ENCODE measurements at places on chromosomes 7 and 10.

DNA sequence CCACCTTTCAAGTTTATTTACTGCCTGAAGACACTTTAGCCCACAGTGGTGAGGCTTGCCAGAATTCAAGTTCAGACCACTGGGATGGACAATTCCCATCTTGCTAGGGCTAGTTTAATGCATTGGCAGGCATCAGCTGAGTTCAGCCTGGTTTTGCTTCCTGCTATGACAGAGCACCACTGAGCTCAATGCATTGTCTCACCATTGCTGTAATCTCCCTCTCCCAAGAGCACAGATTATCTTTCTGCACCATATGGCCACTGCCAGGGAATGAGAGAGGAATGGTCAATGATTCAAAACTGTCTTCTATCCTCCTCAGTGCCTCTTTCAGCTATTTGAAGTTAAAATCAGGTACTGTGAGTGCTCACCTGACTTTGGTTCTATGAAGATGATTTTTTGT lies 160.8 kb downstream of the XPNPEP1 start:
- DNase-seq: no peak

- DNase-seq: no peak
Measured at GRCh38 chr7:69864274-69864673, 266.0 kb downstream of the AUTS2 start.

- no peak for DNase-seq
Measured at GRCh38 chr7:123876557-123877256, 31.7 kb downstream of the HYAL4 start.

GRCh38 chr7:102175423-102176170 lies 111.1 kb upstream of the SH2B2 start:
- no peak for DNase-seq

GRCh38 chr10:48473704-48474103 lies 131.2 kb downstream of the ARHGAP22 start:
- DNase-seq: no peak

GRCh38 chr10:20117471-20117870 lies 301.2 kb downstream of the PLXDC2 start:
- no peak for DNase-seq

DNA sequence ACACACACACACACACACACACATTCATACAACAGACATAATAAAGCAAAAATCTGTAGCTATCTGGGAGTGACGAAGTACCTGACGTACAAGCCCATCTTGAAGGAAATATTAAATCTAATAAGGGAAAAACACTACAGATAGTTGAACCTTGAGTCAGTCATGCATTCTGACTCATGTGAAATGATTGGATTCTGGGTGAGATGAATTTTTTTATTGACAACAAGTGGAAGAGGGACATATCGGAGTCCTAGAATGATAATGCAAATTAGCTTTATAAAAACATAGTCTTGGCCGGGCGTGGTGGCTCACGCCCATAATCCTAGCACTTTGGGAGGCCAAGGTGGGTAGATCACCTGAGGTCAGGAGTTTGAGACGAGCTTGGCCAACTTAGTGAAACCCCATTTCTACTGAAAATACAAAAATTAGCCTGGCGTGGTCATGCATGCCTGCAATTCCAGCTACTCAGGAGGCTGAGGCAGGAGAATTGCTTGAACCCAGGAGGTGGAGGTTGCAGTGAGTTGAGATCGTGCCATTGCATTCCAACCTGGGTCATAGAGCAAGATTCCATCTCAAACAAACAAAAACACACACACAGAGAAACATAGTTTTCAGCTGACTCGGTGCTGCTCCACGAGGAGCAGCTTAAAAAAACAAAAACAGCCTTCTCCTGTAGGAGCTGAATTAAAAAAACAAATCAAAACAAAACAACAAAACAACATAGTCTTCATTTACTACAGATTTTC lies 154.4 kb upstream of the MKLN1 start:
- no peak for DNase-seq

DNA sequence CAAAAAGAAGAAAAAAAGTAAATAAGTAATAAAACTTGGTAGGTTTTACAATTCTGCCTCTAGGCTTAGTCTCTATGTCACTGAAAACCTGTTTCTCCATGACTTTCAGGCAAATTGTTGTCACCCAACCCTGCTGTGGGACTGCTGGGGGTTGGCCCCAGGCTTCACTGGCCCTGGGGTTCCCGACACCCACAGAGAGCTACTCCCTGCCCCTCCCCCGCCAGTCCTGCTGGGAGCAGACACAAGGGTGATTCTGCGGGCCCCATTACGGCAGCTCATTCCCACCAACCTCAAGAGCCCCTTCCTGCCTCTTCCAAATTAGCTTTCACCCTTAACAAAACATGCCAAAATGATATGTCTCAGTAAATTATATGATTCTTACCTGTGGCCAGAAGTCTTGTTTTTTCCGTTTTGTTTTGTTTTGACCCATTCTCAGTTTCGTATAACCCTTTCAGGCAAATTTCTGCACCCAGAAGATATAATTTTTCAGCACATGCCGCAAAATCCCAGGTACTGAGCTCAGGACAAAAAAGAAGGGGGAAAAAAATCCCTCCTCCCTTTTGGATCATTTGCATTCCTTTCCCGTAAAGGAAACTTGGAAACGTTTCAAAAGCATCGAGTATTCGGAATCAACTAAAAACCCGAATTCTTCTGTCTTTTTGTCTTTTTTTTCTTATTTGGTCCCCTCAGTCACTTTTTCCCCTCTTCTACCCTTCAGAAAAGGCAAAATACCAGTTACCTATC lies 27.8 kb downstream of the CHST15 start:
- no peak for DNase-seq

DNA sequence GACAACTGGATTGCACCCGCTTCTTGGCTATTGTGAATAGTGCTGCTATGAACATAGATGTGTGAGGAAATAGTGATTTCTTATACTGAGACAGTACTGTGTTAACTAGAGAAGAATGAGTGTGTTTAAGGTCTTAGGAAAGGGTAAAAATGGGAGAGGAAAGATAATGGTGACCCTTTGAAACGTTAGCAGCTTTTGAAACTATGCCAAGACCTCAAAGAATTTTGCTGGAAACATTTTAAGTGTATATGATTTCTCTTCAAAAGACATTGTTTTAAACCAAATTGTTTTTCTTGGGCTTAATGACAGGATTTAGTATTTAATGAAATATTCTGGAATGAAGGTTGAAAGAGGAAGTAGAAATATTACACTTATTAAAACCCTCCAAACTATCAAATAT lies 100.8 kb upstream of the ARHGAP21 start:
- no peak for DNase-seq

- no peak for DNase-seq
Measured at GRCh38 chr7:469563-469961, 50.1 kb downstream of the PDGFA start.

- peak; percentile 88 for DNase-seq
Measured at GRCh38 chr7:80760292-80760691, 121.8 kb downstream of the CD36 start.

DNA sequence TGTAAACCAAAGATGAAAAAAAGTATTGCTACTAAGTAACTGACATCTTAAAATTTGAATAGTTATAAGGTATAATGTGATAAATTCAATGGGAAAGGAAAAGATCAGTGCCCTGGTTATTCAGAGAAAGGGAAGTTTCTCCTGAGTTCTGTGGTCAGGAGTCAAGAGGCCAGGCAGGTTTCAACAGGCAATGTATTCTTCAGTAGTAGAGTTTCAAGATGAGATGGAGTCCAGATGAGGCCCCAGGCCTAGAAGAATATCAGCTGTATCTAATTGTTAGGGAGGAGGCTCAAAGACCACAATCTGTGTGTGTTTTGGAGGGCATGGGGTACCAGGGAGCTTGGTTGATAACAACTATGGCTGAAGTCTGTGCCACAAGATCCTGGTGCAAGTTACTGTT lies 101.4 kb upstream of the DLX6 start:
- DNase-seq: no peak

GRCh38 chr7:82360591-82361368 lies 82.8 kb downstream of the CACNA2D1 start:
- no peak for DNase-seq

- DNase-seq: no peak
Measured at GRCh38 chr10:133565441-133566294, at the start of gene SYCE1. Gene SYCE1, minus strand, starts transcription at chr10:133565583. Its CDS starts 54 bp downstream, at chr10:133565529.

GRCh38 chr10:44564361-44564760 lies 179.5 kb upstream of the CXCL12 start:
- no peak for DNase-seq

DNA sequence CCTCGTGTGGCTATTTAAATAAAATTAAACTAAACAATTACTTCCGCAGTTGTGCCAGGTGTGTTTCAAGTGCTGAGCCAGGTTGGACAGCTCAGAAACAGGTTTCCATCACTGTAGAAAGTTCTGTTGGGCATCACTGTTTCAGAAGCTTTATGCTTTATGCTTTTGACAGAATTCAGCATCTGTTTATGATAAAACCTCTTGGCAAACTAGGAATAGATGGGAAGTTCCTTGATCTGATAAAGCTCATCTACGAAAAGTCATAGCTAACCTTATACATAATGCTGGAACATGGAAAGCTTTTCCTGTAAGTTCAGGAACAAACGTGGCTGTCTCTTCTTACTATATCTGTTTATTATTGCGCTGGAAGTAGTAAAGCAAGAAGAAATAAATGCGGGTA lies 143.4 kb downstream of the DOCK1 start:
- no peak for DNase-seq

- DNase-seq: no peak
Measured at GRCh38 chr7:68680235-68680872, 917.9 kb upstream of the AUTS2 start.

DNA sequence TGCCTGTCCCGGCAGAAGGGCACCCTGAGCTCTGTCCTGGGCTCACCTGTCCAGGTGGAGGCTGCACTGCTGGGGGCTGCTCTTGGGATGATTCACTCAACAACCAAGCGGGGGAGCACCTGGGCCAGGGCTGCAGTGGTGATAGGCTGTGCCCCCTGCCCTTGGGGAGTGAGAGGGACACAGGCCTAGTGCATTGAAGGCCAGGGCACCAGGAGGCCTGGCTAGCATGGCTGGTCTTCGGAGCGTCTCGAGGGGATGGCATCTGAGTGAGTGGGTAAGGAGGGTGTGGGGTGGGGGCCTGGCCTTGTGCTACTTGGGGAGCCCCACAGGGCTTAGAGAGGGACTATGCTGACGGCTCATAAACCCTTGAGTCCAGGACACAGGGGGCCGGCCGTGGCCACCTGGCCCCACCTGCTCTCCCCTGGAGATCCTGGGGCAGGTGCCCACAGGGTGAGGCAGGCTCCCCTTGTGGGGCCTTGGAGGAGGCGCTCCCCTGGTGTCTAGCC lies 3.1 kb downstream of the PWWP2B start:
- DNase-seq: no peak

DNA sequence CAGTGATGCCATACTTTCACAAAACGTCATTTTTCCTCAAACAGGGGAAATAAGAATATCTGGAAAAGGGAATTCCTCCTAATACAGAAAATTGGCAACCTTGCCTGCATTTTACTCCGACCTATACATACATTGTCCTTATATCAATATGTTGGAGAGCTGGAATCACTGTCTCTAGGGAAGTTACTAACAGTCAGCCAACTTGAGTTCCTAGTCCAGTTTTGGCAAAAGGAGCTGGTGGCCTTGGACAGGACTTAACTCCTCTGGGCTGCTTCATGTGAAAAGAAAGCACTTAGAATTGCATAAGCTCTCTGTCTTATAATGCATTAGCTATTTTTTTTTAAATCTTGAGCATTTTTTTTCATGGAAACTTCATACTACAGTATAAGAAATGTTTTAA lies 174.2 kb upstream of the HGF start:
- DNase-seq: no peak

DNA sequence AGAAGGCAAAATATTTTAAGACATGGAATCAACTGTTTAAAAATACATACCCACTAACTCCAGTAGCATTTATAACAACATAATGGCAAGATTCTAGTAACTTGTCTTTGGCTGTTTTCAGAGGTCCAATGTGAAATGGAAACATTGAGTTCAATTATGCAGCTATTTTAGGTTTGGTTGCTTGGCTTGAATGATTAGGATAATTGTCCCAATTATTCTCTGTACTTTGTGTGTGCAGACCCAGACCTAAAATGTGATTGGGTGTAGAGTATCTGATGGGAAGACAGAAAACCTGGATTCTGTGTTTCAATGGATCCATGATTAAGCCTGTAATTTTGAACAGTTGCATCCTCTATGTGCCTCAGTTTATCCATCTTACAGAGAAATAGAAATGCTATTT lies 392.7 kb upstream of the NFE2L3 start:
- no peak for DNase-seq

DNA sequence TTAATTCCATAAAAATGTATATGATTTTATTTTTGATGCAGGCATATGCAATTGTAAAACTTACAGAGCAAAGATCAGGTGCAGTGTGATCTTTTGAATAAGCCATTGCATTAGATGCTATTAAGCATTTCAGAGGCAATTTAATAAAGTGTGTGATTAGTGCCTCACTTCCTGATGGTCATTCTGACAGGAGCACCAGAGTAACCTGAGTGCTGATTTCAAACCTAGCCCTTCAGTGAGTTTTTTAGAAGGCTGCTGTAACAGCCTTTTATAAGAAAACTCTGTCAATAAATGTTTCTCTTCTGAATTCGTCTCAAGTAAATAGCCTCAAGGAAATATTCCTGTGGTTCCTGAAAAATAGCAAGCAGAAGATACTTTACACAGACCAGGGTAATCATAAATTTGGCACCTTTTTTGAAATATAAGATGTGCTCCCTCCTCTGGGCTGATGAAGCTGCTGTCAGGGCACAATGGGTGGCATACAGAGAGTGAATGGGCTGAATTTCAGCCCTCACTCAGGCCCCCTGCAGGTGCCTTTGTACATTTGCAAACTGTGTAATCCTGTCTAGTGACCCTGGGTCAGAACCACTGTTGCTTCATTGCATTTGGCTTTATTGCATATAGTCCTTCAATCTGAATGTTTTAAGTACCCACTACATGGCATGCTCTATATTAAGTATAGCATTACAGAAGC lies 193.7 kb upstream of the CSTF2T start:
- DNase-seq: no peak

DNA sequence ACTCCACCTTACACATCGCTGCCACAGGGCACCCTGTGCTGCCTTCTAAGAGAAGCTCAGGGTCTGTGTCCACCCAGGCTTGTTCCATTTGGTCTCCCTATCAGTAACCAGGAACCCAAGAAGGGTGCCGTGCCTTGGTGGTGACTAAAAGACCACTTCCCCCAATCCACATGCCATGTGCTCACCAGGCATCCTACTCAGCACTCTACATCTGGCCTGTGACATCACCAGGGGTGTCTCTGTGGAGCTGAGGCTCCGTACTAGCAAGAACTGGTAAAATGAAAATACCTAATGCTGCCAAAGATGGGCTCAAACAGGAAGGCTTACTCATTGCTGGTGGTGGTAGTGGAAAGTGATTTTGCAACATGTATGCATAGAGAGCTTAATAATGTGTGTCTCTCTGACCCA lies 19.0 kb upstream of the C10orf71 start:
- no peak for DNase-seq

GRCh38 chr7:24158975-24159374 lies 125.0 kb upstream of the NPY start:
- DNase-seq: no peak
